ENCODE measurements at places on chromosomes 16 and 17.

DNA sequence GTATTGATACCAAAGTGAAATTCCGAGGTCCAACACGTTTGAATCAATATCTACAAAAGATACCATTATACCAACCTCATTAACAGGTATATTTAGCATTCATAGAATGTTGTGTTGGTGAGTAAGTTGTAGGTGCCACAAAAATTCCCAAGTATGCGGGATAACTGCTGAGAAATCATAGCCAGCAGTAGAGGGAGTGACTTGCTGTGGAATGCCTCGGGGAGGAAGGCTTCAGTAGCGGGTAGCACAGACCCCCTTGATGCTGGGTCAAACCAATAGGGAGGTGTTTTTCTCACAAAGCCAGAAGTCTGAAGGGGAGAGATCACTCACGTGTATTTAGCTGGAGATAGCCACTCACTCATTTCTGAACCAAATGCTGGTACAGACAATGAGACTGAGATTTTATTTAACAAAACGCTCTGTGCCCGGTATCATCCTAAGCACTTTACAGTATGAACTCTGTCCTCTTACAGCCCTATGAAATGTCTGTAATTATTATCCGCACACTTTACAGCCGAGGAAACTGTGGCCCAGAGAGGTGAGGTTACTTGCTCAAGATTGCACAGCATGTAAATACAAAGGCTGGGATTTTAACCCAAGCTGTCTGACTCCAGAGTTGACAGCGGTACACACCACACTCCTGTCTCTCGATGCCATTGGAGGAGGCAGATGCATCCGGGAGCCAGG lies 23.1 kb downstream of the HSBP1 start:
- peak; percentile 40 for DNase-seq

- no peak for DNase-seq
Measured at GRCh38 chr17:75060434-75061054, 13.5 kb downstream of the KCTD2 start.

GRCh38 chr16:35386619-35387018 lies 1927.2 kb downstream of the TP53TG3F start:
- DNase-seq, result no peak

GRCh38 chr16:2831203-2831602 lies 1.1 kb downstream of the ZG16B start:
- DNase-seq, result no peak

GRCh38 chr17:17847726-17848125 lies 10.9 kb upstream of the SREBF1 start:
- no peak for DNase-seq

GRCh38 chr17:68572138-68572842 lies 28.9 kb downstream of the FAM20A start:
- DNase-seq, result no peak

GRCh38 chr17:73888862-73889261 lies 244.6 kb upstream of the SDK2 start:
- DNase-seq, result no peak

- DNase-seq, result no peak
Measured at GRCh38 chr17:57356719-57357391, 100.5 kb downstream of the MSI2 start.

DNA sequence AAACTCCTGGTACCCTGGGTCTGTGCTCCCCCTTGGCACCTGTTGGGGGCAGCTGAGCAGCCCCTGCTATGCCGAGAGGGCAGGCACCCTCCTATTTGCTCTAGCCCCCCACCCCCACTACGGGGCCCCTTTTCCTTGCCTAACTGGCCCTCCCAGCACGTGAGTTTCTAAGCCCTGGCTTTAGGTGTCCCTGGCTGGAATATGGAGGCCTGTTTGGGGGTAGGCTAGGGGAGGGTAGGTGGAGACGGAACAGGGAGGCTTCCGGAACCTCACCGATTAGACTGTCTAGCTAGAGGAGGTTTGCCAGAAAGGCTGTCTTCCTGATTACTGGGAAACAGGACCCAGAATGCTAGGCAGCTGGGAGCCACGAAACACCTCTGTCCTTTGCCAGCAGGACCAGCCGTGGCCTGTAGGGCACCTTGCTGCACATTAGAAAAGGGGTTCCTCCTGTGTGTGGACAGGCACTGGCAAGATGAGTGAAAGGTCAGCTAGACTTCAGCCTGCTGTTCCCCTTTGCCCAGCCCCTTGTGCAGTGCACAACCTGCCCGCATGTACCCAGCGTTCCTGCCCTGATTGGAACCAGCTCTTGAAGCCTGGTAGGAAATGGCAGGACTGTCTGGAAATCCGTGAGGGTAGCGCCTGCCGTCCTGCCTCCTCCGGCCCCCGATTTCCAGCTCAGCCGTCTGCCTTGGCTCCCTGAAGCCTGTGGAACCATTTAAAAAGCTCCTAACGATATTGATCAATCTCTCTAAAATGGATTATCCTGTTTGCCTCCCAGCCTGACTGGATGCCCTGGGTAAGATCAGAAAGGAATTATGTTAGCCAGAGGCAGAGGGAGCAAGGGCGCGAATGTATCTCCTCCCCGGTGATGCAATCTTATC lies 83.4 kb upstream of the GSE1 start:
- DNase-seq, result no peak

DNA sequence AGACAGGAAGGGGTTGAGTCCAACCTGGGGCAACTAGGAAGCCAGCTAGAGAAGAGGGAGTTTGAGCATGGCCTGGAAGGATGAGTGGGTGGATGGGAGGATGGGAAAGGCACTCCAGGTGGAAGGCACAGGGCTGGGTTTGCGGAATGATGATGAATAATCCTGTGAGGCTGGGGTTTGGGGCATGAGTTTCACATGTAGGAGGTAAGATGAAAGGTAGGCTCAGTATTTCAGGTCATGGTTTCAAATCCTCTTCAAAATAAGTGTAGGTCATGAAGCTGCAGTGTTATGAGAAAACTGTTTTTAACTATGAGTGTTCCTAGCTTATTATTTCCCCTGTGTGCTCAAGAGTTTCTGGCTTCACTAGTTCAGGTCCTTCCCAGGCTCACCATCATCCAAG lies 130.3 kb downstream of the SKAP1 start:
- DNase-seq, result no peak

GRCh38 chr17:7867881-7868329 lies 10.1 kb downstream of the CYB5D1 start:
- no peak for DNase-seq

DNA sequence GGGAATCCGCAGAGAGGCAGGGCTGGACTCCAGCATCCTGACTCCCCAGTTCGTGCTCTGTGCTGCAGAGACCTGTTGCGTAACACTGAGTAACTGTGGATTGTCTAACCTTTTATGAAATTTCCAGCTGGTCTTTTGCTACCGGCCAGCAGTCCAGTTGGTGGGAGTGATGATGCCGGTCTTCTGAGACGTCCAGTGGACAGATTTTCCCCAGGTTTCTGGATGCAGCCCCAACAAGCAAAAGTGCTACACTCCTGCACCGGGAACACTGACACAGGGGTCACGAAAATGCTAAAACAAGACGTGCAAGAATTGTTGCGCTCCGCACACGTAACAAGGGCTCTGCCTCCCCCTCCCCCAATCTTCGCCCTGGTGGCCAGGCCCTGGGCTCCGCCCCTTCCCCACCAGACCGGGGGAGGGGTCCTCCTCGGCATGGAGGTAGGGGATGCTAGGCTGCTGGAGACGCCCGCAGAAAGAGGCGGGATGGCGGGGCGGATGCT lies 701 bp upstream of the MRC2 start:
- DNase-seq, result peak; percentile 70

- peak; percentile 49 for DNase-seq
Measured at GRCh38 chr16:69131167-69131838, 1.1 kb downstream of the CHTF8 start.

DNA sequence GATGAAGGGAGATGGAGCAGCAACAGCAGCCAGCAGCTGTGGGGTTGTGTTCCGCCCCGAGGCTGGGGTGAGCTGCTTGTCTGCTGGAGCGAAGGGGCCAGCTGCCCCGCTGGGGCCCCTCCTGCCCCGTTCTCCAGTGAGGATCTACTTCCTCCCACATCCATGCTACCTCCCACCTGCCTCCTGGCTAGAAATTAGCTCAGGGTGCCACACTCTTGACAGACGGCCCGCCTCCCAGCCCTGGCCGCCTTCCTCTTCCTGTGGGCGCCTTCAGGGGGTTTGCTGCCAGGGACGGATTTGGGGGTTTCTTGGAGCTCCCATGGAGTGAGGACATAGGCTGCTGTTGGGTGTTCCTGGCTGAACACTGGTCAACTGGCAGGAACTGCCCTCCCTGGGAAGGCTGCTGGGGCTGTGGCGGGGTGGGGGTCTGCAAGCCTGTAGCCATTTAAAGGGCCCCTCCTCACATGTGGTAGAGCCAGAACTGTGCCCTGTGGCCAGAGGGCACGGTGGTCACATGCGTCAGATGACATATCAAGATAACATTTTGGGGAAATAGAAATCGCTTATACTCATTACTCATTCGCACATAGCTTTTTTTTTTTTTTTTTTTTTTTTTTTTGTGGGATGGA lies 13.1 kb downstream of the TBC1D24 start:
- DNase-seq, result no peak

GRCh38 chr17:46039592-46040186 lies 40.6 kb downstream of the STH start:
- DNase-seq, result no peak

GRCh38 chr16:17266608-17267313 lies 204.0 kb downstream of the XYLT1 start:
- DNase-seq, result no peak

- DNase-seq, result no peak
Measured at GRCh38 chr17:79728908-79729471, 1.8 kb upstream of the ENPP7 start.

DNA sequence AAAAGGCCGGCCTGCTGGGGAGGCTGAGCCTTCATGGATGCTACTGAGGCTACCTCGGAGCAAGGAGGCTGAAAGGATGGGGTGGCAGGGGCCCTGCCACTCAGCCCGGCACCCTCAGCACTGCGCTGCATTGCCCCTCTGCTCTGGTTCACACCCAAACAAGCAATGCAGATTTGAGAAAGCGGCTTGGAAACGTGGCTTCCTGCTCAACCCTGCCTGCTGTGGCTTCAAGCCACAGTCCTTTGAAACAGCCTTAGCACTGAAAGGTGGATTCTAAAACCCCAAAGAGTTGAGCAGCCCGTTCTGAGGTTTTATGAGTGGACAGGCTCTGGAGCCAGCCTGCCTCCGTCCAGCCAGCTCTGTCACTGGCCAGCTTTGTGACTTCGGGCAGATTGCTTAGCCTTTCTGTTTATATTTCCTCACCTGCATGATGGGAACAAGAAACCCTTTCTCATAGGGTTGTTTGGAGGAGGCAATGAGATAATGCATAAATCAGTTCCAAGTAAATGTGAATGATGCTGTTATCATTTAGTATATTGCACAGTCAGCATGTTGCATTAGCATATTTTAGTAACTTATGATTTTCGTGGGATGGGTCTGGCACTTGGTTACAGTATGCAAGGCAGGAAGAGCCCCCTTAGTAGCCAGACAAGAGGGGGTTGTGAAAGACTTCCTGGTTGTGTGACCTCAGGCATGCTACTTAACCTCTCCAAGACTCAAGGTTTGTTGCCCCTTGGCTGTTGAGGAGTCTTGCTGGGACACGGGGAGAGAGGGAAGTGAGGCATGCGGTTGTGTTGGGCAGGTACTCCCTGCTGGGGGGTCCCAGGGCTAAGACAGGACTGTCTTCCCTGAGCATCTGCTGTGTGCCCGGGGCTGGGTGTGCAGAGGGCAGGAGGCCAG lies 23.6 kb downstream of the CRISPLD2 start:
- DNase-seq, result no peak

GRCh38 chr17:49217651-49218413 lies 7.3 kb downstream of the ABI3 start:
- DNase-seq, result no peak

GRCh38 chr16:56041556-56042140 lies 149.6 kb upstream of the GNAO1 start:
- peak; percentile 2 for DNase-seq

- no peak for DNase-seq
Measured at GRCh38 chr16:82017911-82018568, 6.8 kb upstream of the SDR42E1 start.

DNA sequence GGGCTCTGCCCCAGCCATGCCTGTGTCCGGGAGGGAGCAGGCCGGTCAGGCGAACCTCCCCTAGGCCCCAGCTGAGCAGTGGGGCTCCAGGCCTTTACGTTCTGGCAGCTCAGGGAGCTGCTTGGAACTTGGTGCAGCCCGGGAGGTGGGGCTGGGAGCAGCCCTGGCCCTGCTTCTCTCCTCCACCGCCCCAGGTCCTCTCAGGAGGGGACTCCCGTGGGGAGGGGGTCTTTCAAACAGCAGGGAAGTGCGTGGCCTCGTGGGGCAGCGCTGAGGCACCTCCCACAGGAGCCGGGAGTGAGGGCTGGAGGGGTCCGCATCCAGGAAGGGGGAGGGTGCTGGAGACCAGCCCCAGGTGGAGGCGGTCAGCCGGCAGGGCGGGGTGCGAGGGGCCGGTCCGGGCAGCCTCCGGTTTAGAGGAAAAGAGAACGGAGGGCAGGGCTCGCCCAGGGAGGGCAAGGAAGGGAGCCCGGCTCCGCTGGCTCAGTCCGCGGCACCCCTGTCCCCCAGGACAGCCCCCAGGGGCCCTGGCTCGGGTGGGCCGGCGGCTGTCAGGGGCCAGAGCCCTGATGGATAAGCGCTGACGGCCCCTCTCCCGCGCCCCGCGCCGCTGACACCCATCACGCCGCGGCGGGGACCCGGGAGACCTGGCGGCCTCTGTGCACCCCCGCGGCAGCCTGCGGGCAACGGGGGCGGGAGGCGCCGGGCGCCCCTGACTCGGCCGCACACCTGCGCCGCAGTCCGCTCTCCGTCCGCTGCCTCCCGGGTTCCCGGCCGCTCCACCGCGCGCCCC lies 587 bp upstream of the PRR35 start:
- no peak for DNase-seq

DNA sequence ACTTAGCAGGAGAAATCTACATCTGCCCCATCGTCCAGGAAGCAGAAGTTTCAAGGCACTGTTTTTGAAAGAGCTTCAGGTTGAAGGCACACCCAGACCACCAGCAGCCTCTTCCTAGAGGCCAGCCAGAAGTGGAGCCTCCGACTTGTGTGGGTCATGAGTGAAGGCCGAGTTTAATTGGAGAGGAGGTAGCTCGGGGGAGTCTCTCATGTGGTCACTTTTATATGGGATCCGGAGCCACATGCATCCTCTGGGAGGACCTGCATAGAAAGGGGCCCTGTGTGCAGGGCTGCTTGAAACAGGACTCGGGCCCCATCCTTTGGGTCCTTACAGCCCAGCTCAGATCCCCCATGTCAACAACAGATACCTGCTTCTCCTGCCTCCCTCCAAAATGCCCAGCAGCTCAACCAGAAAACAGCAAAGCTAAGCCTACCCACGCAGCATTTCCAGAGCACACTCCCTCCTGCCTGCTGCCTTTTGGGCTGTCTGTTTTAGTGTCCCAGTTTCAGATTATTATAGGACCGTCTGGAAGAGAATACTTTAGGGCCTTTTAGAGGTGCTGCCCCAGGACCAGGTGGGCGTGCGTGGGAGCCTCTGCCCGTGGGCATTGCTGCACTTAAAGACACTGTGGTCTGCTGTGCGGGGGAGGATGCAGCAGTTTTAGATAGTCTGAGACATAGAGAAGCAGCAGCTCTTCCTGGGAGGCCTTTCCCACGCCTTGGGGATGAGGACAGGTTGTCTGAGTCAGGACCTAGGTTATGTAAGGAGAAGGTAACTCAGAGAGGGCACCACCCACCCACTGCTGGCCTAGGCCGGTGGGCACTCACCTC lies 29.5 kb downstream of the MPRIP start:
- DNase-seq, result no peak

Data from fibroblast of skin of scalp (primary cell).